ENCODE measurements at places on chromosomes 16 and 17. TPM values are rescaled to one million over a fixed set of nuclear protein-coding genes. Genes with fewer than 3 reads are reported as not detected.

Gene CBX2
- 3.8 TPM for total RNA-seq

Gene GRIN2A
- total RNA-seq, result 0.81 TPM

Gene CNTNAP4
- not detected for total RNA-seq

Gene DOC2A
- total RNA-seq, result 3.1 TPM

DNA sequence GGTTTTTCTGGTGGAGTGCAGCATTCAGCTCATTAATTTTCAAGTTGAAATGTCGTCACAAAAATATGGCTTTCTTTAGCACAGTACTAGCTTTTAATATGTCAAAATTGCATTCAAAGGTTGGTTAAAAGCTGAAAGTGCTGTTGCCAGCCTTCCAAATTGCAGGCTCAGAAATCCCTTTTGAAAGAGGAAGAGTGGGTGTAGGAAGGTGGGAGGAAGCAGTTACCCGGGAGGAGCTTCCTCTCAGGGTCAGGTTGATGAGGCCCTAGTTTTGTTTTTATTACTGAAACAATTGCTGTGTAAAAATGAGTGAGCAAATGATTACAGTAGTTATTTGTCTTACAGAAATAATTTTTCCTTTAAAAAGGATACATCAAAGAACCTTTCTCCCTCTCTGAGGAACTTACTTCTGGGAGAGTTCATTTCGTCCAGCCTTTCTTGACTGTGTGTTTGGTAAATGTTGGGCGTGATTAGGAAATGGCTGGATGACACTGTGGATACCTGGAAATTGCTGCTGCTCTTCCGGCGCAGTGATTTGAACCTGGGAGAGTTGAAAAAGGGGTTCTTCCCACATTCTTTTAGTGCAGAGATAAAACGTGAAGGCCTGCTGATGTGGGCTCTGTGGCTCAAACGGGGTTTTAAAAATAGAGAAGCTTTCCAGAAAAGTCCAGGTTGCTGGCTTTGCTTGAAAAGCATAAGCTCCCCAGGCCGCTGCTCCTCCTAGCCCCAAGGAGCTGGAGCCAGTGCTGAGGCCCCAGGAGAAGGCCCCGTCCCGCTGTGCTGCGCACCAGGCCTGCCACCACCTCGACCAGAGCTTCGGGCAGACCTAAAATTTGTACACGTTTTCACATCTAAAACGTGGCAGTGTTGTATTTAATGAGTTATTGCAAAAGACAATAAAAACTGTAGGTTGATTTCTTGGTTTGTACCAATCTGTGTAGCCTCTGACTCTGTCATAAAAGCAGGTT lies 41.7 kb downstream of the SEC14L1 start:
- no peak for DNase-seq

DNA sequence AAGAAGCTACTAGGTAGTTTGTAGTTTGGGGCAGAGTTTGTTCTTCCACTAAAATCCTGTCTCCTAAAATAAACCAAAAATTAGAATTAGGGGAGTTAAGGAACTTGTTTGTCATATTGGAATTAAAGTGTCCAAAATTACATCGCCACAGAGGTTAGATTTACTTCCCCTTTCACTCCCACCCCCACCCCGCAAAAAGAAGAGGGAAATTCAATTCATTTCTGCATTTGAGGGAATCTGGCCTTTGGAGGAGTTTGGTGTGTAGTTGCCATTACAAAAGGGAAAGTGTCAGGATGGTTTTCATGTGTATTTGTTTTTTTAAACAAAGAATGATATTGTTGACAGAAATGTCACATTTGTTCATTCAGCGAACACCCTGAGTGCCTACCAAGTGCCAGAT lies 5.8 kb downstream of the TMEM97 start:
- peak; percentile 7 for DNase-seq

GRCh38 chr17:16872351-16873173 lies 99.4 kb downstream of the TNFRSF13B start:
- no peak for DNase-seq

Gene CIBAR2
- total RNA-seq, result not detected

Gene ITGAX
- 9.6 TPM for total RNA-seq

DNA sequence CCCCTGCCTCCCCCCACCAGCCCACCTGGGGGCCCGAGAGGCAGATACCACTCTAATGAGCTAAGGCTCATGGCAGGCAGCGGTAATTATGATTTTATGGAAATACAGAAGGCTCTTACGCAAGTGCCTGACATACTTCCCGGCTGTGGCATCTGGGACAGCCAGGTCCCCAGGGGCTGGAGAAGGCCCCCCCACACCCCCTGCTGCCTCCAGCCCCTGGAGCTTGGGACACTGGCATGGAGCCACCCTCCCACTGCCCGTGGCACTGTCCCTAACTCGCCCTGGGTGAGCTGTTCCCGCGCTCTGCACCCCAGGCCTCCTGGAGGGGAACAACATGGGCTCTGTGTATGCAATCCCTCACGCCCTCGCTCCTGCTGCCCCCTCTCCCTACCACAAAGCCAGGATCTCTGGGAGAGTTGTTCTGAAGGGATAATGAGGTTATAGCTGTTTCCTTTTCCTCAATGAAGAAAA lies 5.4 kb upstream of the STAC2 start:
- DNase-seq, result no peak

Measured in ureter (tissue), 1 donor.